SW 1271 (cell line): ENCODE measurements at places on chromosomes 2 and 18.
A peak's percentile ranks its signal among the peaks of the same experiment; 100 is the strongest.

- no peak for DNase-seq
Measured at GRCh38 chr18:23701544-23702064, 12.4 kb downstream of the LAMA3 start.

GRCh38 chr2:43306197-43306596 lies 79.8 kb upstream of the ZFP36L2 start:
- DNase-seq, result no peak

- no peak for DNase-seq
Measured at GRCh38 chr2:206064077-206064476, 21.9 kb downstream of the INO80D start.

GRCh38 chr2:145411493-145411892 lies 891.6 kb upstream of the ZEB2 start:
- no peak for DNase-seq

DNA sequence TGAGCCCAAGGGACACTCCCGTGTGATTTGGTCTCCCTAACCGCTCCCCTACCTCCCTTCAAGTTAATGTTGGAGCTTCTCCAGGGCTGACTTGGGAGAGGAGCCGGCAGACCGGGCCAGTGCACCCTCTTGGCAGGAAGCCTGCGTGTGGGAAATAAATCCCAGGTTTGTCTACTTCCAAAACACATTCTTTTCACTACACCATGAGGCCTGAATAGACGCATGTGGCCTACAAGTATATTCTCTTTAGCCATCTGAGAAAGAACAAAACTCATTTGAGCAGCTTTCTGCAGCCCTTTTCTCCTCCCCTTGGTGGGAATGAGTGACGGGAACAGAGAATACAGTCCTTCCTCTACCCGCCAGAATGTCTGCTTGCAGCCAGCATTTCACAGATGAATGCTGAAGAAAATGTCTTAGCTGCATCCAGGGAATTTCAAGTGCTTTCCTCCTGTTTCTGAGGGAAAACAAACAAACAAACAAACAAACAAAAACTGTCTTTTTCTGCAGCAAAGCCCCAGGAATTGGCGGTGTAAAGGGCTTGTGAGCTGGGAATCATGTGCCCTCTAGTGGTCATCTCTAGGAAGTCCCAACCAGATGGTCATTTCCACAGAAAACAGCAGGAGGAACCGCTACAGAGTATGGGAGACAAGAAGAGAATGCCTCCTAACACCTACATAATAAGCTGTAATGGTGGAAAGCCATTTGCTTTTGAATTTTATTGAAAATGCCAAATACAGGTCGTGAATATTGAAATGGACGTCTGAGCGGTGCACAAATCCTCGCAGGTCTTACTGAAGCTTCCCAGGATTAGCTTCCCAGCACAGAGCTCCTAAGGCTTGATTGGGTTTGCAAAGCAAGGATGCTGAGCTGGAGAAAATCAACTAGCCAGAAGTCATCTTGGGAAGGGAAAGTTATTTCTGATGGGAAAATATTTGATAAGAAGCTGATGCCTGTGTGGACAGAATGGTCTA lies 41.2 kb upstream of the DAPL1 start:
- peak; percentile 4 for DNase-seq

DNA sequence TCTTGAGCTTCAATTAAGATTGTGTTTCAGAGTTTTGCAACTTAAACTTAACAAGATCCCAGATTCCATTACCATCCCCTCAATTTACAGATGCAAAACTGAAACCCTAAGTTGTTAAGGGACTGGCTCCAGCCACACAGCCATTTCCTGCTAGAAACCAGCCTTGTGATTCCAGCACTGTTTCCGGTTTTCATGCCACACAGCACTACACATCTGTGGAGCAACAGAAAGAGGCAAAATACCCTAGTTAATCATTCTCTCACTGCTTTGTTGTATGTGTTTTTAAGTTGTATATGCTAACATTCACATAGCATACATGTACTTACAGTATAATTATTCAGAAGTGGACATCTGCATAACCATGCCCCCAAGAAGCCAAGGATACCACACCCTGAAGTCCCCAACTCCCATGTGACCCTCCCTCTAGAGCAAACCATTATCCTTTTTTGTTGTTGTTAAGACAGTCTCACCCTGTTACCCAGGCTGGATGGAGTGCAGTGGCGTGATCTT lies 87.4 kb downstream of the MYO5B start:
- no peak for DNase-seq

- no peak for DNase-seq
Measured at GRCh38 chr2:81542119-81542518, 1237.6 kb upstream of the LRRTM1 start.

DNA sequence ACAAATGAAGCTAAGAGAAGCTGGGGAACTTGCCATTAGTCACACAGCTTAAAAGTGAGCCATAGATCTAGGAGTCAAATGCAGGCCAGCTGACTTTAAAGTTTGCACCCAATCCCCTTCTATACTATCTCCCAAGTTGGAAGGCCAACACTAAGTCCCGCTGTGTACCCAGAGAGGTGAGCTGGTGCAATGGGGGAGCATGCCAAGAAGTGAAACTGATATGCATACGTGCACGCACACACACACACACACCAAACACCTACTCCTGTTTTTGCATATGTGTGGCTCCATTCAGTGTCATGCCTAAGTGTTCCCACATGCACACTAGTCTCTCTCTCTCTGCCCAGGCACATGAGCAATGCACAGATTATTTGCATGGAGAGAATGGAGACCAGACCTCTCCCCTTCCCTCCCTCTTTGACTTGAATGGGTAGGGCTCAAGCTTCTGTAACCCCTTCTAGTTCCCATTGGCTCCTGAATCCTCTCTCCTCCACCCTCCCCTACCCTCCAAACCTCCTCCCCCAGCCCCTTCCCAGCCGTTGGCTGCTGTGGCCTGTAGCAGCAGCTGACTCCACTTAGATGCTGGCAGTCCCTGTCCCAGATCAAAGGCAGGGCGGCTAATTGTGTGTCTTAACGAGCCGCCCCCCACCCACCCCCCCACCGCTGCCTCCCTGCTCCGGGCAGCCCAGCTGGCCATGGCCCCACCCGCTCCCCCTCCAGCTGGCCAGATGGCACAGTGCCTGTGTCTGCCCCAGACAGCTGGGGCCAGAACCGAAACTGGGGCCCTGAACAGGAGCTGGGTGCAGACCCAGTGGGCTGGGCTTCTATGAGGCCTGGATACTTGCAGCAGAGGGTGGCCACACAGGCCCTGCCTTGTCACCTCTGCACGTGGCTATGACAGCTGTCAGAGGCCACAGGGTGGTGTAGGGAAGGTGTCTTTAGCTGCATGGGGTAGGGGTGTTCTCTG lies 5.6 kb downstream of the WNT10A start:
- DNase-seq, result no peak

DNA sequence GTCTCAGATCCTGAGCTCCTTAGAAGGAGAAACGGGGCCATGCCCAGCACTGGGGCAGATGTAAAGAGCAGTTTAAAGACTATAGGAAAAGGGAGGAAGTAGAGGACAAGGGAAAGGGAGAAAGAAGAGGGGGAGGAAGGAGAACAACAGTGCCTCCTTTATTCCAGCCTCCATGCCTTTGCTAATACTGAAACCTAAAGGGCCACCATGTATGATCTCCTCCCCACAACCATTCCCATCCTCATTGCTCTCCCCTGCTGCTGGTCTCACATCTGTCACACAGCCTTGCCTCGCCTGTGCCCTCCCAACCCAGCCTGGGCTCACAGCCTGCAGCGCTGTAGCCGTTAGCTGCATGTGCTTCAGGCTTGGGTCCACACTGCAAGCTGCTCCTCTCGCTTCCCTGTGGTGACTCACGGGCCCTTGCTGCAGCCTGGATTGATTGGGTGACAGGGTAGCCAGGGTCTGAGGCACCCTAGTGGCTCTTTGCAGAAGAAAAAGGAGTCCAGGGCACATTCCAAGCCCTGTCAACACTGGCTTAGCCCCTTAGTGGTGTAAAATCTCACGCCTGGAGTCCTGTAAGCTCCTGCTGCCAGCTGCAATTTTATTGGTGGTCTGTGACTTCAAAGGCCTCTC lies 281.9 kb downstream of the SRBD1 start:
- DNase-seq, result no peak

DNA sequence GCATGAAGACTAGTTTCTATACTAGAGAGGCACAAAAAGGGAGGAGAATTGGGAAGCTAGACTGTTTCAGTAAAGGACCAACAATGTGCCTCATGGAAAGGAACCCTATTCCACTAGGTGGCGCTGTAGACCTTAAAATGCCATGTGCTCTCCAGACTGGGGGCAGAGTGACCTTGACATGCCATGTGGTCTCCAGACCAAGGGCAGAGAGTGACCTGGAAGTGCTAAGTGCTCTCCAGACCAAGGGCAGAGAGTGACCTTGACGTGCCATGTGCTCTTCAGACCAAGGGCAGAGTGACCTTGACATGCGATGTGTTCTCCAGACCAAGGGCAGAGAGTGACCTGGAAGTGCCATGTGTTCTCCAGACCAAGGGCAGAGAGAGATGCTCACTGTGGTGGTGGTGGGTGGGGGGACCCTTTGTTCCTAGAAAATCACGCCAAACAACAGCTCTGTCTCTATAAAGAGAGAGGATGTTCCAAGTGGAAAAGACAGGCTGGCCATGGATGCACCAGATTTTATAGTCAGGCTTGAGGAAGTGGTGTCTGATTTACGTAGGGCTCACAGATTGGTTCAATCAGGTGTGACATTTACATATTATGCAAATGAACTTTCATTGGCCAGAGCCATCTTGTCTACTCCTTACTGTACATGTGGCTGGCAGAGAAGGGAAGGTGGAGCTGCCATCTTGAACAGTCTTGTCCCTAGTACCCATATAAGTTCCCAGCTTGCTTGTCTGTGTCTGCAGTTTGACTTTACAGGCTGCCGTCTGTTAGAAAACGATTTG lies 344.0 kb upstream of the DDX18 start:
- peak; percentile 2 for DNase-seq

GRCh38 chr18:66564236-66564635 lies 39.7 kb downstream of the CDH19 start:
- DNase-seq, result no peak

DNA sequence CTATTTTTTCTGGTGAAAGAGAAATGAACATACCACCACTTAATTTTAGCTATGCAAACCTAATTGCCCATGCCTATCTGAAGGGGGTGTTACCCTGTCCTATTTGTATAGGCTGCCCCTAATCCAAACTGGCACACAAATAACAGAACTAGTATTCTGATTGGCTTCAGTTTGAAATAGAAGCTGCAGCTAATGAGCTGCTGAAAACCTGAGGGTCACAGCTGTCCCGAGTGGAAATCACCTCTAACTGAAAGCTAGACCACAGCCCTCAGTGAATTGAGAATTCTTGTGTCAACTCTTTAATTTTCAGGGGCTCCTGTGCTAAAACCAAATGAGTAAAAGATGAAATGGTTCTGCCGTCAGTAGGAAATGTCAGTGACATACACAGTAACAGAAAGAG lies 28.7 kb downstream of the CCDC141 start:
- no peak for DNase-seq

- no peak for DNase-seq
Measured at GRCh38 chr2:181281206-181281832, 175.9 kb upstream of the ITGA4 start.

DNA sequence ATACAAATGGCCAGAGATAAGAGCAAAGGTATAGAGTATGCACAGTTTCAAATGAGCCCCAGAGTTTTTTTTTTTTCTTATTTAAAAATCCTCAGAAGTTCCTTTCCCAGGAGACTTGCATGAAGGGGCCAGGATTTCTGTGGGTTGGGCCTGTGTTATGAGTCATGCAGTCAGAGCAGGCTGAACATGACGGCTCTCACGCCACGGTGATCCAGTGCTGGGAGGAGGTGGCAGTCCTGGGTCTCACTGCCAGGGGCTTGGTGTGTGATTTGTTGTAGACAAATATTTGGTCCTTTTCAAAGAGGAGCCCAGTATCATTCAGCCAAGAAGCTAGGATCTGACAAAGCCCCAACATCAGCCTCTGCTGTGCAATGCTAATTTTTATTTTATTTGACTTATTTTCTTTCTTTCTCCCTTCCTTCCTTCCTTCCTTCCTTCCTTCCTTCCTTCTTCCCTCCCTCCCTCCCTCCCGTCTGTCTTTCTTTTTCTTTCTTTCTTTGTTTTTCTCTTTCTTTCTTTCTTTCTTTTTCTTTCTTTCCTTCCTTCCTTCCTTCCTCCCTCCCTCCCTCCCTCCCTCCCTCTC lies 10.4 kb upstream of the KCNE4 start:
- peak; percentile 53 for DNase-seq

DNA sequence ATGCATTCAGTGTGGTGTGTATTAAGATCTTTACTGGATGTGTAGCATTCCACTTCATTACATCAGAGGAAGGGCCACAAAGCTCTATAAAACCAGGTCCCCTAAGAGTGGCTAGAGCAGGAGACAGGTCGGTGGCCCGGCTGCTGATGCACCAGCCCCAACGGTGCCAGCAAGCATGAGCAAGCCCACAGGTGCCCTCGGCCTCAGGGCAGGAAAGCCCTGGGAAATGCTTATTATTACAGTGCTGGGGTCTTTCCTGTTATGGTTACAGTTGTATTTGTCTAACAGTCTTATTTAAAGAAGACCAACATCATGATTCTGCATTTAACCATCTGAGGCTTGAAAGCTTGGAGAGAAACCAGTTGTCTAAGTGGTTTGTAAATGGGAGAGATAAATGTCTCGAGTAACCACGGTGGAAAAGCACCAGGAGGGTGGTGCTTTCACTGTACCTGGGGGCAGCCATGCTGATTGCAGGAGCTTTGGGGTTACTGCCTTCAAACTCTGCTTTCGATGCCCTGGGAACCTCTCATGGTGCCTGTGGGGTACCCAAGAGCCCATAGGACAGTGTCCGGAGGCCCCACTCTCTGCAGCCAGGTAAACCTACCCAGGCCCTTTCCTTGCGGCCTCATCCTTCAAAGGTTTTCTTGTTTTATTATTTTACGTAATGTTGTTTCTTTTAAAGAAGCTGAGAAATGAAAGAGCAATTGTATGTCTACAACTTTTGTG lies 133.1 kb downstream of the SH3RF3 start:
- no peak for DNase-seq

DNA sequence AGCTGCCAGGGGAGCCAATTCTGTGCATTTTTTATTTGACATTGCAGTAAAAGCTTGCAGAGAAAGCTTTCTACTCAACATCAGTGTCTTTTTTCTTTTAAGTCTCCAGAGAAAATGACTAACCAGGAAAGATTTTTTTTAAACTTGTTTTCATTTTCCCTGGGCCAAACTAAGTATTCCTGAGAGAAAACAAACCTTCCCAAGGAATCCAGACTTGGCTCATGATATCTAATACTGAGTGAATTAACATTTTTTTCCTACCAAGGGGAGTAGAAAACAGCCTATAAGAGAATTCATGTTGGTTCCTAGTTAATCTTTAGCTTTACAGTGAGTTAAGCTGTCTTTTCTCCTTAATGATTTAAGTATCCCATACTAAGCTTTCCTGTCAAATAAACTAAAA lies 46.7 kb downstream of the DAPL1 start:
- no peak for DNase-seq

DNA sequence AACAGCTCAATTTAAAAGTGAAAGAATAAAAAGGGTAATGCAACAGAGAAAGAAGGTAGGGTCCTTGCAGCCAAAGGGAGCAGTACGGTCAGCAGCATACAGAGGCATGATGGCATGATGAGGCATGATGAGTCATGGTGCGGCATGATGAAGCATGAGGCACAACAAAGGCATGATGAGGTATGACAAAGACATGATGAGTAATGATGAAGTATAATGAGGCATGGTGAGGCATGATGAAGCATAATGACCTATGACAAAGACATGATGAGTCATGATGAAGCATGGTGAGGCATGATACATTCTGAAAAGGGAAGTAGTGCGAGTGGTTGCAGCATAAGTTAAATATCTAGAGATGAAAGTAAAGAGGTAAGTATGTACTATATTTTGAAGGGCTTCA lies 673.2 kb downstream of the TMEM182 start:
- DNase-seq, result no peak
